ENCODE measurements at places on chromosomes 12 and 14. TPM values are rescaled to one million over a fixed set of nuclear protein-coding genes. Genes with fewer than 3 reads are reported as not detected.

Gene PCNX1
- 27.5 TPM for total RNA-seq

Gene PAX9
- total RNA-seq = 0.29 TPM

Gene PLEKHH1
- total RNA-seq = 45.8 TPM

DNA sequence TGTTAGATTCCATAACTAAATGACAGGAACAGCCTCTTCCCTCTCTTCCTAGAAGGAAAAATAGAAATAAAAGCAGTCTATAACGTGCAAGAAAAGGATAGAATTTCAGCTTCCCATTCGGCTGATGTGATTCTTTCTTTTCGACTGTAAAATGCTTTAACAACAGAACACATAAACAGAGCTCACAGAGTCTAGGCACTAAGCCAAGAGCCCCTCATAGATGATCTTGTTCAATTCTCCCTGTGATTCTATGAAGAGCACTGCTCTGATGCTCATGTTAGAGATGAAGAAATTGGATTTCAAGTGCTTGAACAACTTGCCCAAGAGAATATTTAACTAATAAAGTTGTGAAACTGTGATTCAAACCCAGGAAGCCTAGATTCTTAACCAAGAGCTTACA, 232.7 kb downstream of the RPAP3 start:
- no peak for DNase-seq

- no peak for DNase-seq
Measured at GRCh38 chr12:28096649-28097048, 93.6 kb upstream of the CCDC91 start.

DNA sequence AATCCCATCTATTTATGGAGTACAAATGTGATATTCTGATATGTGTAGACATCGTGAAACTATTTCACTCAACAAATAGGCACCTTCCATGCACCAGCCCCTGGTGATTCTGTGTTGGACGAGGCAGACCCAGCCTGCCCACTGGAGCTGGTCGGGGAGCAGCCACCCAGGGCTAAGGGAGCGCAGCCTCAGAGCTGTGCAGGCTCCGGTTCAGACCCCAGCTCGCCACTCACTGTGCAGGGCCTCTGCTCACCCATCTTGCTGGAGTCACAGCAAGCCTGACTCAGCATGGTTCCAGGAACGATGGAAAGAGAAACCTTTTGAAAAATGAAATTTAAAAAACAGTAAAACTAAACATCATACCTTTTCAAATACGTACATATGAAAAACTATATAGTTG, 52.3 kb upstream of the BCL11B start:
- DNase-seq = no peak

DNA sequence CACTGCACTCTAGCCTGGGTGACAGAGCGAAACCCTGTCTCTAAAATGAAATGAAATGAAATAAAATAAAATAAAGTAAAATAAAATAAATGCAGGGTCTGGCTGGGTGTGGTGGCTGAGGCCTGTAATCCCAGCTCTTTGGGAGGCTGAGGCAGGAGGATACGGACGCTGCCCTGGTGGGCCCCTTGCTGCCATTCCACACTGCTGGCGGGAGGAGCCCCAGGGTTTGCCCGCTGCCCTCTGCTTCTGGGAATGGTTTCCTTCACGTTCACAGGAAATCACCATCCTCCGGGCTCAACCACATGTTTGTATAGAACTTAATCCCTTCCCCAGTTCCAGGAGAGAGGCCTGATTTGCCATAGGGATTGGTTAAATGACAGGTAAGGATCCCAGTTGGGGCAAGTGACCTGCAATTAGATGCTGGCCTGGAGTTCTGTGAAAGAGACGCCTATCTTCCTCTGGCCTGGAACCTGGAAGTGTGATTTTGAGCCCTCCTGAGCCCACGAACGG, 29.3 kb downstream of the CALM1 start:
- no peak for DNase-seq

DNA sequence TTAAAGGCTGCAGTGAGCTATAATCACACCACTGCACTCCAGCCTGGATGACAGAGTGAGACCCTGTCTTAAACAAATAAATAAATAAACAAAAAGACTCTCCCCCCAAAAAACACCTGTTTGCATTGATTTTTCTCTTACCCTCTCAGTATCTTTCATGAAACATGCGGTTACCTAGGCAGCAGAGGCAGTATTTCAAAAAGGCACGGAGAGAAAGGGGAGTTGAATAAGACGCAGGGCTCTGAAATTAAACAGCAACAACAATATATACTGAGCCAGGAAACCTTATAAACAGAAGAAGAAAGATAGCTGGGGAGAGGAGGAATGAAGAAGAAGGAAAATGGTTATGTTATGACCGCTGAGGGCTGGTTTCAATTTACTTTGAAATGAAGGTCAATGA, 277.6 kb downstream of the BTG1 start:
- no peak for DNase-seq
